Thymus (tissue), 14 donors: ENCODE measurements at places on chromosomes 5 and 9. TPM values are rescaled to one million over a fixed set of nuclear protein-coding genes. Genes with fewer than 3 reads are reported as not detected.

Gene AQP7
- 0.24 TPM for total RNA-seq

Gene WDR38
- 0.14 TPM for total RNA-seq

DNA sequence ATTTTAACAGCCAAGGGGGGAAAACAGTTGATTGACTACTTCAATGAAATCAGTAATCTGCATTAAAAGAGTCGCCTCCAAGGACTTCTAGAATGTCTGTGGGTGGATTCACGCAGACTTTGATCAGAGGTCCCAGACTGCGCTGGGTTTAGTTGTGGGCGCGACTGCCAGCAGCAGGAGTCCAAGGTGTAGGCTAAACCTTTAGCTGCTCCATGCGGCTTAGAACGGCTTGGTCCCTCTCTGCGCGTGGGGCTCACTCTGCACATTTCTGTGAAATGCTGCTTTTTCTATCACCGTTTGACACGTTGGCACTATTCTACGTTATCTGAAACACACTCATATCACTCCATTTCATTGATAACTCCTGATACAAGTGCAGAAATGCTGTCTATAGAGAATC is 48.6 kb upstream of the IRX2 start:
- no peak overlapping the region for H3K4me3 ChIP-seq
- no peaks in the 10 kb centered on the region for H3K4me1 ChIP-seq
- no peaks in the 10 kb centered on the region for H3K27me3 ChIP-seq
- H3K27ac ChIP-seq = no peak overlapping the region
- no peak for DNase-seq
- no peaks in the 10 kb centered on the region for H3K36me3 ChIP-seq

DNA sequence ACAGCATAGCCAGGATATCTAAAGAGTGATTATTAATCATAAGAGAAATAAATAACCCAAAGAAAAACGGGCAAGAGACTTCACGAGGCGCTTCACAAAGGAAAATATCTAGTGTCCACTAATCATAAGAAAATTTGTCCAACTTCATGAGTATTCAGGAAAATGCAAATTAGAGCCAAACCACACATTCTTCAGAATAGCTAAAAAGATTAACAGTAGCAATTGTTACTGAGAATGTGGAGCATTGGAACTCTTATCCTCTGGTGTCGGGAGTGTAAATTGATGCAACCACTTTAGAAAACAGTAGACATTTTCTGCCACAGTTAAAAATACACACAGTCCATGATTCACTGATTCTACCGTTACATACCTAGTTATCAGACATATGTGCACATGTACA is 145.7 kb downstream of the CWC27 start:
- no peak overlapping the region for H3K4me3 ChIP-seq
- no peak for DNase-seq

Gene ZNF462
- total RNA-seq = 6.6 TPM

- DNase-seq = peak; percentile 18
- peaks cover 36% of the 10 kb centered on the region for H3K27me3 ChIP-seq
- peak overlapping the region; percentile 51 for H3K4me3 ChIP-seq
- H3K27ac ChIP-seq = no peak overlapping the region
- peaks cover 23% of the 10 kb centered on the region for H3K4me1 ChIP-seq
These were observed 1.7 kb downstream of the FST start for GRCh38 chr5:53481887-53482716.

DNA sequence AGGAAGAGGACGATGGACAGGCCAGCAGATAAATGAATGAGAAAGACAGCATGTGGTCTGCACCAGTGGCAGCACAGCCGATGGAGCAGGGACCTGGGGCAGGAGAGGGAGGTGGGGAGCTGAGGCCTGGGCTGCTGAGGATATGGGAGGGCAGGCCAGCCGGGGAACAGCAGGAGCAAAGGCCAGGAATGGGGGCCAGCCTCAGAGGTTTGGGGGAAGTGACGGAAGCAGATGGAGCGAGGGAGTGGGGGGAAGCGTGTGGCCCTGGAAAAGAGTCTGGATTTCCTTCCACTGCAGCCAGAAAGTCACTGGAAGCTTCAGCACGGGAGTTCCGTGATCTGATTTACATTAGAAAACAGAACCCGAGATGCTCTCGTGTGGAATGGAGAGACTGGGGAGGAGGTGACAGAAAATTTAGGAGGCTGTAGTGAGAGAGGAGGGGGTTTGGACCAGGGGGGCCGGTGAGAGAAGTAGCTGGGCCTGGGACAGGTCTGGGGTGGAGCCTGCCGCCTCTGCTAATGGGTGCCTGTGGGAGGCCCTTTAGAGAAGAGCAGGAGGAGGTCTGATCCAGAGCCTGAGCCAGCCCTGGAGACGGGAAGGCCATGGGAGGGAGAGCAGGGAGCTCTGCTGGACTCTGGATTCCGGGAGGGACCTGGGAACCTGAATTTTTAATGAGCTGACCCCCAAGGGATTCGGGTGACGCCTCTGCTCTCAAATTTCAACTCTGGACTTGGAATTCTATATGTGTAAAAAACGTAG is 65.4 kb downstream of the TSPAN17 start:
- no peaks in the 10 kb centered on the region for H3K4me1 ChIP-seq
- no peak for DNase-seq
- H3K36me3 ChIP-seq = no peaks in the 10 kb centered on the region
- no peak overlapping the region for H3K4me3 ChIP-seq

- no peak for DNase-seq
- peaks cover 12% of the 10 kb centered on the region for H3K4me1 ChIP-seq
- H3K36me3 ChIP-seq = peaks cover 24% of the 10 kb centered on the region
- no peaks in the 10 kb centered on the region for H3K27me3 ChIP-seq
These were observed 5.8 kb downstream of the UHRF2 start for GRCh38 chr9:6418764-6419163.

GRCh38 chr9:113581865-113582697 is 118.6 kb downstream of the RGS3 start:
- H3K4me3 ChIP-seq = peak overlapping the region; percentile 28
- H3K27me3 ChIP-seq = no peaks in the 10 kb centered on the region
- peak overlapping the region; percentile 85 for H3K27ac ChIP-seq
- DNase-seq = peak; percentile 91
- H3K4me1 ChIP-seq = peaks cover 47% of the 10 kb centered on the region

Gene SLC6A19
- 0.09 TPM for total RNA-seq

DNA sequence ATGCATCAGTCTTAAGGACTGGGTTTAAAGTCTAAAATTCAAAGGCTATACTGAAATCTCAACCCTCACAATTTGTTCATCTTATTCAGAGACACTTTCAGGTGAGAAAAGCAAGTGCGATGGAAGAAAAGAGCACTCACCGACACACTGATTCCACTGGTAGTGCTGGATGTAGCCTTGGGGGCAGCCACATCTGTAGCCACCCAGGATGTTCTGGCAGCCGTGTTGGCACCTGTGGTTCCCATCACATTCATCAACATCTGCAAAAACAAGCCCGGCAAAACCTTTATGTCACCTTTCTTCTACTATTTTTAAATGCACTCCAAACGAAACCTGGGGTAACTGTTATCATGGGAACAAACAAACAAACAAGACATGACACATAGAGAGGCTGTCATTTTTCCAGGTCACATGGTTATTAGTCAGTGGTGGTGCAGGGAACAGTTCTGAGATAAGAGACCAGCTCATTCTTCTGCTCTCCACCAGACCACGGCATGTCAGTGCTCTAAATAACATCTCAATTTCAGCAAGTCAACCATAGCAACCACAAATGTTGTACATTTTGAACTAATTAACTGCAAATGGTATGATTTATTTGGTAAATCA is 188.4 kb downstream of the SLC12A2 start:
- no peak for DNase-seq
- no peak overlapping the region for H3K27ac ChIP-seq
- no peaks in the 10 kb centered on the region for H3K27me3 ChIP-seq
- no peak overlapping the region for H3K4me3 ChIP-seq
- no peaks in the 10 kb centered on the region for H3K4me1 ChIP-seq

Gene SAPCD2
- 6.3 TPM for total RNA-seq

DNA sequence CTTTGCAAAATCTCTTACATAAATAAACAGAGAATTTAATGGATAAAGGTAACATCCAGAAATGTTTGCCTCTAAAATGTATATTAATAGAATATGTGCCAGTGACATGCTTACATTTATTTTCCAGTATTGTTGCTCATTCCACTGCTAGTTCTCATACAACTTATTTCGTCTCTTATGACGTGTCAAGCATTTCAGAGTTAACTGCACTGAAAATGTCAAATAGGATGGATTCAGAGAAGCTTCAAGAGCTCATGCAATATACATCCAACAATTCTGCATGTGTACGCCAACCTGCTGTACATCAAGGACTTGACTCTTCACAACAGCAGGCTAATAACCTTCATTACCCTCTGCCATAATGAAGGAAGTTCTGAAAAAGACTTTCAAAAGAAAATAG is 386.2 kb upstream of the IZUMO3 start:
- no peak overlapping the region for H3K27ac ChIP-seq
- no peak for DNase-seq
- no peaks in the 10 kb centered on the region for H3K27me3 ChIP-seq
- no peaks in the 10 kb centered on the region for H3K4me1 ChIP-seq
- no peak overlapping the region for H3K4me3 ChIP-seq

- H3K4me3 ChIP-seq = no peak overlapping the region
- H3K27ac ChIP-seq = no peak overlapping the region
- H3K4me1 ChIP-seq = no peaks in the 10 kb centered on the region
- no peak for DNase-seq
These were observed 58.7 kb downstream of the MYO10 start for GRCh38 chr5:16877267-16877935.

- H3K27ac ChIP-seq = no peak overlapping the region
- H3K36me3 ChIP-seq = no peaks in the 10 kb centered on the region
- no peaks in the 10 kb centered on the region for H3K27me3 ChIP-seq
- no peak overlapping the region for H3K4me3 ChIP-seq
- H3K4me1 ChIP-seq = no peaks in the 10 kb centered on the region
- DNase-seq = no peak
These were observed 51.1 kb upstream of the SNX2 start for GRCh38 chr5:122723606-122724352.

DNA sequence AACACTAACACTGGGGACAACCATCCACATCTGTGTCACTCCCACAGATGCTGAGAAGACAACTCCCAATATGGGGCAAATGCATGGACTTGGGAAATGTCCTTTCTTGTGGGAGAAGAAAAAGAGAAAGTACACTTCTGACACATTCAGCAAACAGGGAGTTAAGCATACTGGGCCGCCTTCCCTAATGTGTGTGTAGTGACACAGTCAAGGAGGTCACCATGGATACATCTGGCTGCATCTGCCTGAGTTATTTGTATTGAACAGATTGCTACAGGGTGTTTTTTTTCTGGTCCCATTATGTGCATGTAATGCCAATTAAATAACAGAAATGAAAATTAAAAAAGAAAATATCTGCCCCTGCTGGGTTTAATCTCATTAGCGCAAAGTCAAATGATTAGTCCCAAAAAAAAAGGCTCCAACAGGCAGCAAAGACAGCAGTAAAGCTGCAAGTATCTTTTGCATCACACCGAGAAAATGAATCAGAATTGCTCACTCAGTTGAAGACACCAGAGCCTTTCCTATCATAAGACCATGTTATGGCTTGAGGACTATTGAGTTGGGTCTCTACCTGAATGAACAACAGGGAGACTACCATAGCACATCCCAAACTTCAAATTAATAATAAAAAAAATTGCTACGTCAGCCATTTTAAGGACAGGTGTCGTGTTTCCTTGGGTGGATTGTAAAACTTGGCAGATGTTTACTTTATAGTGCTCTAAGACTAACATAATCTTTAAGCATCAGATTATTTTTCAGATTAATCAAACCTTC is 395.9 kb downstream of the DTWD2 start:
- no peaks in the 10 kb centered on the region for H3K27me3 ChIP-seq
- no peak for DNase-seq

DNA sequence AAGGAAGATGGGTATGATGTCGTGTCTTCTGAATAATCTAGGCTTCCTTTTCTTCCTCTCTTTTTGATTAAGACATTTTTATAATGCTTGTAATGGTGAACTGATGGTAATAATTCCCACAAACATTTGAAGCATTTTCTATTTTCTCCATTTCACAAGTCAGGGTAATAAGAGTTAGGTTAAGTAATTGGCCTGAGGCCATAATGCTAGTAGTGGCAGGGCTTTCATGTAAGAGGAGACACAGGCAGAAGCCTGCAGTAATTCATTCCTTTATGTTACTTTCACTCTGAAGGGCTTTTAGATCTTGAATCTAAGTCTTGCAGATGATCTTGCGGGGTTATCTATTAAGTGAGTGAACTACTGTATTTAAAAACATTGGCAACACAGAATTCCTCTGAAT is 374.9 kb downstream of the MAT2B start:
- no peak for DNase-seq
- no peaks in the 10 kb centered on the region for H3K4me1 ChIP-seq
- no peaks in the 10 kb centered on the region for H3K27me3 ChIP-seq
- H3K36me3 ChIP-seq = no peaks in the 10 kb centered on the region
- no peak overlapping the region for H3K4me3 ChIP-seq

DNA sequence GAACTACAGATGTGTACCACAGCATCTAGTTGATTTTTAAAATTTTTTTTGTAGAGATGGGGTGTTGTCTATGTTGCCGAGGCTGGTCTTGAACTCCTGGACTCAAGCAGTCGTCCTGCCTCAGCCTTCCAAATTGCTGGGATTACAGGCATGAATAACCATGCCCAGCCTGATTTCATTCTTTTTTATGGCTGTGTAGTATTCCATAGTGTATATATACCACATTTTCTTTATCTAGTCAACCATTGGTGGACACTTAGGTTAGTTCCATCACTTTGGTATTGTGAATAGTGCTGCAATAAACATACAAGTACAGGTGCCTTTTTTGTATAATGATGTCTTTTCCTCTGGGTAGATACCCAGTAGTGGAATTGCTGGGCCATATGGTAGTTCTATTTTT is 3.8 kb downstream of the RCL1 start:
- no peak overlapping the region for H3K4me3 ChIP-seq
- peaks cover 10% of the 10 kb centered on the region for H3K4me1 ChIP-seq
- H3K27ac ChIP-seq = no peak overlapping the region
- H3K27me3 ChIP-seq = no peaks in the 10 kb centered on the region
- no peaks in the 10 kb centered on the region for H3K36me3 ChIP-seq
- DNase-seq = no peak

DNA sequence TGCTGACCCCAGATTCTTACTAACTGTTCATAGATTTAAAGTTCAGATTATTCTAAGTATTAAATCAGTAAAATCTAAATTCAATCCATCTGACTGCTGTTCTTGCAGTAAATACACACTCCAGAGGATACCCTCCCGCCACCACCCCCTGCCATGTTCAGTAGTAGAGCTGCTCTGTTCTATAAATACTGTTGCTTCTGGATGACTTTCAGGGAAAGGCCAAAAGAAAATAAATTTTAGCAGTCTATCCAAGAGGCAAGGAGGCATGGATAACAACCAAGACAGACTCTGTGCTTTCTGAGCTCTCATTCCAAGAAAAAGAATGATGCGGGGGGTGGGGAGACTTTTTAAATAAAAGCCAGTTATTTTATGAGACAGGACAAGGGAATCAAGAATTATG is 115.1 kb downstream of the ADAMTS6 start:
- no peaks in the 10 kb centered on the region for H3K36me3 ChIP-seq
- H3K4me1 ChIP-seq = no peaks in the 10 kb centered on the region
- no peak overlapping the region for H3K27ac ChIP-seq
- DNase-seq = no peak
